Naive B cell (primary cell): ENCODE measurements at places on chromosomes 5 and 9.

GRCh38 chr9:126347911-126348760 is 21.5 kb downstream of the MVB12B start:
- peak overlapping the region; percentile 43 for H3K27ac ChIP-seq
- no peak for DNase-seq
- peaks cover 23% of the 10 kb centered on the region for H3K36me3 ChIP-seq

- no peak for DNase-seq
- H3K36me3 ChIP-seq: no peaks in the 10 kb centered on the region
- H3K4me3 ChIP-seq: no peak overlapping the region
- no peak overlapping the region for H3K27ac ChIP-seq
Observed at GRCh38 chr5:94266170-94266569, 352.2 kb downstream of the KIAA0825 start.

GRCh38 chr5:93566091-93566490 is 14.9 kb downstream of the NR2F1-AS1 start:
- peaks cover 49% of the 10 kb centered on the region for H3K27me3 ChIP-seq
- no peak for DNase-seq
- H3K27ac ChIP-seq: no peak overlapping the region

GRCh38 chr5:74240783-74241750 is 399.5 kb downstream of the ENC1 start:
- no peaks in the 10 kb centered on the region for H3K4me1 ChIP-seq
- DNase-seq: no peak
- no peak overlapping the region for H3K4me3 ChIP-seq
- no peaks in the 10 kb centered on the region for H3K36me3 ChIP-seq
- H3K27me3 ChIP-seq: peaks cover 16% of the 10 kb centered on the region

DNA sequence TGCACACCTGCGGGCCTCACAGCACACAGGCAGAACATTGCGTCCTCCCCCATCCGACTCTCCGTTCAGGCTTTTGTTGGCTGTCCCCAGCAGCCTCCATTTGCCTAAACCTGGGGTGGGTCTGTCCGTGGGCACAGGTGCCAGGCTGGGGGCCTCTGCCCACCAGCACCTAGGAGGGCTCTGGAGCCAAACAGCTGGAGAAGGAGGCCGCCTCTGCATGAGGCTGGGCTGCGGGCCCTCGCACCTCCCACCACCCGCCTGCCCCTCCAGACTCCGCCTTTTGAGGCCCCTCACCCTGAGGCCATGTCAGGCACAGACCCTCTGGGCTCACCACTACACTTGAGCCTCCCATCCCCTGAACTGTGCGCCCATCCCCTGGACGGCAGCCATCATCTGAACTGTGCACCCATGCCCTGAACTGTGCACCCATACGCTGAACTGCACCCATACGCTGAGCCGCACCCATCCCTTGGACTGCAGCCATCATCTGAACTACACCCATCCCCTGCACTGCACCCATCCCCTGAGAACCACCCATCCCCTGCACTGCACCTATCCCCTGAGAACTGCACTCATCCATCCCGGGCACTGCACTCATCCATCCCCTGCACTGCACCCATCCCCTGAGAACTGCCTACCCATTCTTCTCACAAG is 98.0 kb upstream of the OTULINL start:
- no peak for DNase-seq
- H3K27ac ChIP-seq: peak overlapping the region; percentile 66
- no peaks in the 10 kb centered on the region for H3K27me3 ChIP-seq
- H3K4me1 ChIP-seq: peaks cover 5% of the 10 kb centered on the region

GRCh38 chr5:84718377-84718776 is 333.7 kb upstream of the EDIL3 start:
- H3K4me3 ChIP-seq: no peak overlapping the region
- H3K4me1 ChIP-seq: no peaks in the 10 kb centered on the region
- H3K27me3 ChIP-seq: no peaks in the 10 kb centered on the region
- no peak overlapping the region for H3K27ac ChIP-seq
- no peaks in the 10 kb centered on the region for H3K36me3 ChIP-seq

DNA sequence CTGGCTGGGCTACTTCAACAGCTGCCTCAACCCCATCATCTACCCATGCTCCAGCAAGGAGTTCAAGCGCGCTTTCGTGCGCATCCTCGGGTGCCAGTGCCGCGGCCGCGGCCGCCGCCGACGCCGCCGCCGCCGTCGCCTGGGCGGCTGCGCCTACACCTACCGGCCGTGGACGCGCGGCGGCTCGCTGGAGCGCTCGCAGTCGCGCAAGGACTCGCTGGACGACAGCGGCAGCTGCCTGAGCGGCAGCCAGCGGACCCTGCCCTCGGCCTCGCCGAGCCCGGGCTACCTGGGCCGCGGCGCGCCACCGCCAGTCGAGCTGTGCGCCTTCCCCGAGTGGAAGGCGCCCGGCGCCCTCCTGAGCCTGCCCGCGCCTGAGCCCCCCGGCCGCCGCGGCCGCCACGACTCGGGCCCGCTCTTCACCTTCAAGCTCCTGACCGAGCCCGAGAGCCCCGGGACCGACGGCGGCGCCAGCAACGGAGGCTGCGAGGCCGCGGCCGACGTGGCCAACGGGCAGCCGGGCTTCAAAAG is 36.9 kb upstream of the TTC1 start:
- no peaks in the 10 kb centered on the region for H3K36me3 ChIP-seq
- no peak overlapping the region for H3K27ac ChIP-seq
- peaks cover 17% of the 10 kb centered on the region for H3K4me1 ChIP-seq
- H3K4me3 ChIP-seq: peak overlapping the region; percentile 54
- peaks cover 64% of the 10 kb centered on the region for H3K27me3 ChIP-seq

GRCh38 chr9:27293996-27294395 is 3.0 kb downstream of the EQTN start:
- H3K36me3 ChIP-seq: no peaks in the 10 kb centered on the region
- H3K4me3 ChIP-seq: no peak overlapping the region
- H3K4me1 ChIP-seq: no peaks in the 10 kb centered on the region
- H3K27me3 ChIP-seq: no peaks in the 10 kb centered on the region
- no peak for DNase-seq
- no peak overlapping the region for H3K27ac ChIP-seq

DNA sequence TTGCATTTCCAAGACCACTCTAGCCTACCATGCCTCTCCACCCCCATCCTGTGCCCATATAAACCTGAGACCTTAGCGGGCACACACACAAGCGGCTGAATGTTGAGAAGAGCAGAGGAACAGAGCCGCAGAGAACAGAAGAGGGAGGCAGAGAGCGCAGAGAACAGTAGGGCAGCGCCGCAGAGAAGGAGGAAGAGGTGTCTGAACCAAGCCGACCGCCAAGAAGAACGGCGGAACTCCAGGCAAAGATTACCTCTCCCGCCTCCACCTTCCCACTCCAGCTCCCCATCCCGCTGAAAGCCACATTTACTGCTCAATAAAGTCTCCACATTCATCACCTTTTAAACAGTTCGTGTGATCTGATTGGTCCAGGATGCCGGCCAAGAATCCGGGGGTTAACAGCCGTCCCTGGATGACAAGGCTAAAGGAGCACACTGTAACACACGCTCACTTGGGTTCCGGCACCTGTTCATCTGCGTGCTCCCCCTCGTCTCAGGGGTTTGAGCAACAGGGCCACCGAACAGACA is 33.2 kb downstream of the GRIN3A start:
- DNase-seq: no peak
- peaks cover 16% of the 10 kb centered on the region for H3K27me3 ChIP-seq
- peak overlapping the region; percentile 79 for H3K4me3 ChIP-seq
- H3K27ac ChIP-seq: no peak overlapping the region

GRCh38 chr5:22709743-22710142 is 143.4 kb downstream of the CDH12 start:
- no peak overlapping the region for H3K27ac ChIP-seq
- H3K36me3 ChIP-seq: no peaks in the 10 kb centered on the region
- no peak for DNase-seq

- no peak for DNase-seq
- H3K36me3 ChIP-seq: peaks cover 20% of the 10 kb centered on the region
- no peak overlapping the region for H3K4me3 ChIP-seq
- H3K4me1 ChIP-seq: no peaks in the 10 kb centered on the region
- H3K27me3 ChIP-seq: no peaks in the 10 kb centered on the region
Observed at GRCh38 chr9:97319395-97319794, 11.9 kb downstream of the CCDC180 start.

DNA sequence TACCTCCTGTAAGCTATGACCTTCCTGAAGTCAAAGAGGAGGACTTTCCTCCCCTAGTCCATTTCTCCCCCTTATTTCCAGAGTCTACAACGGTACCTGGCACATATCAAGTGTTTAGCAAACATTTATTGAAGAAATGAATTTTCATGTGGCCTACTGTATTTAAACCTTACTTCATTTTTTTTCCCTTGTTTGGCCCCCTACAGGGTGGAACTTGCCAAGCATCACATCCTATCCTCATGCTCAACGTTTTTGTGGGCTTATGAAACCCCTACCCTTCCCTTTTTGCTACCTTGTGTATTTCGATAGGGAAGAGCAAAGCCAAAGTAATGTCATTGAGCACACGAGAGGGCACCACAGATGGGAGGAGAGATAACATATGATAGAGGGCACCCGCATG is 1857.8 kb upstream of the WWC1 start:
- no peak overlapping the region for H3K4me3 ChIP-seq
- H3K36me3 ChIP-seq: no peaks in the 10 kb centered on the region
- DNase-seq: no peak
- no peak overlapping the region for H3K27ac ChIP-seq

- H3K36me3 ChIP-seq: no peaks in the 10 kb centered on the region
- H3K4me3 ChIP-seq: no peak overlapping the region
- no peak overlapping the region for H3K27ac ChIP-seq
- no peaks in the 10 kb centered on the region for H3K27me3 ChIP-seq
- H3K4me1 ChIP-seq: no peaks in the 10 kb centered on the region
Observed at GRCh38 chr9:23382418-23382817, 443.6 kb downstream of the ELAVL2 start.

DNA sequence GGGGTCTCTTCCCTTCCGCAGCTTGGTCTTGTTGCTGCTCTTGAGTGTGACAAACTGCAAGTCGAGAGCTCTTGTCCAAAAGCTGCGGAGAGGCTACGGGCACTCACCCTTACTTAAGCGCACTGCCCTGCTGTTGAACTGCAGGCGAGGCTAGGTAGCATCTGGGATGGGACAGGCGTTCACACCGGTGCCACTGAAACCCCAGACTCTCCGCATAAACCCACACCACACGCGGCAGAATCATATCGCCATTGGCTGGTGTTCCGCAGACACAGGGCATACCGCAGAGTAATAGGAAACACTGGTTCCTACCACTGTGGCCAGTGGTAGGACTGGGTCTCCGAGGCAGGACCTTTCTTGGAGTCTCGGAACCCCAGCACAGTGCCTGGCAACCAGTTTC is 2.2 kb upstream of the NPR3 start:
- H3K4me1 ChIP-seq: peaks cover 16% of the 10 kb centered on the region
- peaks cover 61% of the 10 kb centered on the region for H3K27me3 ChIP-seq
- DNase-seq: no peak
- H3K27ac ChIP-seq: no peak overlapping the region
- H3K36me3 ChIP-seq: no peaks in the 10 kb centered on the region

DNA sequence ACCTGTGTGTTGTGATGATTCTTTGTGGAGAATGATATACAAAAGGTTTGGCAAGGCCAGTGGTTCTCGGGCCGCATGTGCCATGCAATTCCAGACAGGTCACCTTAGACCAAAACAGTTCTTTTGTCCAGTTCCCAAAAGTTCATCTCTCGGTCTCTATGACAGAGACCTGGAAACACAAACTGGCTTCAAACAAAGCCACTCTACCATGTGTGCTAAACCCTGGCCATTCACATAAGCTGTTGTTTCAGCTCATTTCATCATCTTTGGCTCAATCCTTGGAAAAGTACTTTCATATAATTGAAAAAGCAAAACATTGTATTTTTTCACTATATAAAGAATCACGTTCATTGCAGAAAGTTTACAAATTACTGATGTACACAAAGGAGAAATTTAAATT is 210.5 kb upstream of the SEMA6A start:
- no peak for DNase-seq
- H3K4me1 ChIP-seq: no peaks in the 10 kb centered on the region
- H3K27ac ChIP-seq: no peak overlapping the region
- no peaks in the 10 kb centered on the region for H3K36me3 ChIP-seq

DNA sequence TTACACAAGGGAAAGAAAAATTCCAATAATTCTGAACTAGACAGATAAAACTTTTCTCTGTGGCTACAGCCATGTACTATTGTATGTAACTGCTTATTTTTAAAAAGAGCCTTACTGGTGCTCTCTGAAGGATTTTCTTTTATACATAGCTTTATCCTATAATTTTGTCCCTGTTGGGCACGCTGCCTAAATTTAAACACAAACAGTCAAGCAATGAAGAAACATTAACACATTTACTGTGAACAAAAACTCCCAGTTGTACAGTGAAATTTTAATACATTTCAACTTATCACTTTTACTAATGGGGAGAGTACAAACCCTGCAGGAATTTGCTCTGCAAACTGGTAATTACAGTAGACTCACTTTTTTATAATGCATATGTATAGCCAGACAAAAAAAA is 273.3 kb downstream of the BNC2 start:
- no peak overlapping the region for H3K27ac ChIP-seq
- H3K4me1 ChIP-seq: no peaks in the 10 kb centered on the region

GRCh38 chr5:122755783-122756182 is 19.1 kb upstream of the SNX2 start:
- H3K4me3 ChIP-seq: no peak overlapping the region
- peaks cover 30% of the 10 kb centered on the region for H3K4me1 ChIP-seq
- H3K27me3 ChIP-seq: no peaks in the 10 kb centered on the region
- H3K36me3 ChIP-seq: no peaks in the 10 kb centered on the region

GRCh38 chr9:4596165-4596922 is 65.8 kb upstream of the PLPP6 start:
- peaks cover 6% of the 10 kb centered on the region for H3K4me1 ChIP-seq
- H3K36me3 ChIP-seq: no peaks in the 10 kb centered on the region
- no peak for DNase-seq
- no peak overlapping the region for H3K4me3 ChIP-seq

DNA sequence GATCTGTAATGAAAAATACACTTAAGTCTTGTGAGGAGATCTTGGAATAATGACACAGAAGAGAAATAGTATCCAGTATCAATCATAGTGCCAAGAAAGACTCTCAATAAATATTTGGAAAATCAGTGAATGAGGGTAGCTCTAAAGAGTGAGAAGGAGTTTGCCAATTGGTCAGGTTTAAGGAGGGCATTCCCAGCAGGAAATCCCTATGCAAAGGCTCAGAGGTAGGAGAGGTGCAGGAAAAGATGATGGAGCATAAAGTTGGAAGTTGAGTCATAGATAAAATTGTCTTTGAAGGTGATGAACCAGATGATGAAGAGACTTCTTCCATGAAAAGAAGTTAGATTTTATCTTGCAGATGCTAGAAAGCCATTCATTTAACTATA is 27.8 kb downstream of the TNPO1 start:
- no peak overlapping the region for H3K4me3 ChIP-seq
- H3K4me1 ChIP-seq: peaks cover 19% of the 10 kb centered on the region
